Effector CD4-positive, alpha-beta T cell (primary cell): ENCODE measurements at places on chromosomes 3 and 15.

- DNase-seq, result no peak
Measured at GRCh38 chr3:194489736-194490612, 3.2 kb upstream of the ATP13A3 start.

GRCh38 chr3:66477856-66478255 is 23.0 kb downstream of the LRIG1 start:
- DNase-seq, result no peak

GRCh38 chr15:40051616-40052415 is 12.8 kb upstream of the SRP14 start:
- DNase-seq, result no peak

GRCh38 chr15:55007561-55007960 is 189.2 kb downstream of the RSL24D1 start:
- DNase-seq, result no peak

GRCh38 chr3:146640955-146641867 is 36.1 kb upstream of the PLSCR5 start:
- DNase-seq, result no peak

DNA sequence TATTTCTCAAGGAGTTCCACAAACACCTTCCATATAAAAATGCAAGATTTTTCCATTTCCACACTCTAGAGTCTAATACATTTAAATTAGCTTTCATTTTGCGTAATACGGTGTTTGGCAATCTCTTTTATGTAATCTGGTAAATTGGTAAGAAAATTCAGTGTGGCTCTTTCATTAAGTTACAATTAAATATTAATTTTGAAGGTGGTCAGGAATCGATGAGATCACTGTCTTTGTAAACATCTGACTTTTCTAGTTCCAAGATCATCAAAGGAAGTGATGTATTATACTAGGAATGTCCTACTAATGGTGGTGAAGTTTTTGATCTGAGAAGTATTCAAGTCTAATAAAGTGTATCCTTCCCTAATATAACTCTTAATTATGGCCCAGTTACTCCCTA is 1.1 kb upstream of the UTS2B start:
- DNase-seq, result no peak

DNA sequence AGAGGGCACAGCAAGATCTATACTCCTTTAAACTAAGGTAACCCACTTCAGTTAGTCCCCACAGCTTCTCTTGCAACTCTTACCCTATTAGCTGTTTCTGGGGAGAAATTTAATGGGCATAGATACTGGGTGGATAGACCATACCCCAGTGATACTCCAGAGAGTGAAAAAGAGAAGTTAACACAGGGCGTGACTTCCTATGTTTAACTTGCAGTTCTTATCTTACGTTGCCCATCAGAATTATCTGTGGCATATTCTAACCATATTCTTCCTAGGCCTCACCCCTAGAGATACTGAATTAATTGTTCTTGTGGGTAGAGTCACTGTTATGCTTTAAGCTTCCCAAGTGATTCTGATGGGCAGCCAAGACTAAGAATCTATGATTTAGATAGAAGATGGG is 485.4 kb upstream of the TPRG1 start:
- DNase-seq, result no peak

GRCh38 chr3:186032321-186032720 is 76.6 kb downstream of the ETV5 start:
- no peak for DNase-seq

DNA sequence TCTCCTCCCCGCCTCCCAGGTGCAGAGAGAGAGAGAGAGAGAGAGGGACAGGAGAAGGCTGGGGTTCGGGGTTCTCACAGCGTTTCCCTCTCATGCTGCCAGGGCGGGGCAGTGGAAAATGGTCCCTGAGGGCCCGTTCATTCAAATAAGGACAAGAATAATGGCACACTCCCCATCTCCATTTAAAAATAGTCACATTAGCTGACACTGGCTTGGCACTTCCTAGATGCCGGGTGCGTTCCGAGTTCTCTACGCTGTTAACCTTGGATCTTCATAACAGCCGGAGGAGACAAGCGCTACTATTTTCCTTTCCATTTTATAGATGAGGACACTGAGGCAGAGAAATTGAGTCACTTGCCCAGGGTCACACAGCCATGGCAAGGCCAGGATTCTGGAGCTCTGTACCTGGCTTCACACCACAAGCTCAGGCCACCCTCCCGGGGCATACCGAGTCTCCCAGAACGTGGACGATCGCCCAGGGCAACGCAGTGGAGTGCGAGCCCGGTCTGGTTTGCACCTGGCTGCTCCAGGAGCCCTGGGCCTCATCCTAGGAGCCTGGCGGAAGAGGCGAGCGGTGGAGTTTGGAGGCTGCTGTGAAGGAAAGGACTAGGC is 608 bp upstream of the SLC6A6 start:
- no peak for DNase-seq

DNA sequence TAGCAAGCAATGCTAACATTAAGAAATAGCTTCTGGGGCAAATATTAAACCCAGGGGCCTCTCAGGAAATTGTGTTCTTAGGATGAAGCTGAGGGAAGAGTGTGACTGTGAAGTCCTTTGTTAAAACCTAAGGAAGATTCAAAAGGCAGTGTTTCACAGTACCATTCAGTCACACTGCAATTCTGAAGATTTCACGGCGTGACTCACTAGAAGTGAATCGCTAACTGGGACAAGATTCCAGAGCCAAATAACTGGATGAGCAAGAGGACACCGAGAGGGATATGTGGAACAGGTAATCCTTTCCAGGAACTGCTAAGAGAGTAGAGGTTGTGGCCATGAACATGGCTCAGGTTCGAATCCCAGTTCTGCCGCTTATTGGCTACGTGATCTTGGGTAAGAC is 61.8 kb upstream of the SMAD3 start:
- DNase-seq, result no peak

DNA sequence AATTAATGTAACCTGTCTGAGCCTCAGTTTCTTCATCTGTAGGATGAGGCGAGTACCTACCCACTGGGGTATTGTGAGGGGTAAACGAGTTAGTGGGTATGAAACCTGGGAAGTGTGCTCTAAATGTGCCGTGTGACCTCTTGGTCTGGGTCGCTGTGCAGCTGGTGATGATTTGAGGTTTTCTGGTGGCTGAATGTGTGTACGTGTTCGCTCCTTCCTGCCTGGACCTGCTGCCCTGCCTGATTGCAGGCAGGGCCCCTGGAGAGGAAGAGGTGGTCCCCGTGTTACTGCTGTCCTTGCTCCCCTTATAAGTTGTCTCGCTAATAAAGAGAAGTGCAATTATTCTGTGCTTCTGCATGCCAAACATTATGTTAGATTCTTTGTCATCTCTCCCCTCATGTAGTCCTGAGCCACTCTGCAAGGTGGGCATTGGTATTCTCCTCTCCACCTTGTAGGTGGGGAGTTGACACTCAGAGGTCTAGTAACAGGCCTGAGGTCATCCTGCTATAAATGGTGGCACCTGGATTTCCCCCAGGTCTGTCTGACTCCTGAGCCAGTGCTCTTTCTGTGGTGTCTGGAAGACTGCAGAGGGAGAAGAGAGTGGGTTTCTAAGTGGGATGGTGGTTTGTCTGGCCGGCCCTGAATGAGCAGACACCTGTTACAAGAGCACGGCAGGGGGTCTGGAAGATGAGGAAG is 15.7 kb downstream of the PDIA5 start:
- DNase-seq, result no peak

GRCh38 chr3:105996781-105997180 is 128.0 kb upstream of the CBLB start:
- DNase-seq, result no peak

- no peak for DNase-seq
Measured at GRCh38 chr3:31848911-31849310, 132.2 kb downstream of the OSBPL10 start.

DNA sequence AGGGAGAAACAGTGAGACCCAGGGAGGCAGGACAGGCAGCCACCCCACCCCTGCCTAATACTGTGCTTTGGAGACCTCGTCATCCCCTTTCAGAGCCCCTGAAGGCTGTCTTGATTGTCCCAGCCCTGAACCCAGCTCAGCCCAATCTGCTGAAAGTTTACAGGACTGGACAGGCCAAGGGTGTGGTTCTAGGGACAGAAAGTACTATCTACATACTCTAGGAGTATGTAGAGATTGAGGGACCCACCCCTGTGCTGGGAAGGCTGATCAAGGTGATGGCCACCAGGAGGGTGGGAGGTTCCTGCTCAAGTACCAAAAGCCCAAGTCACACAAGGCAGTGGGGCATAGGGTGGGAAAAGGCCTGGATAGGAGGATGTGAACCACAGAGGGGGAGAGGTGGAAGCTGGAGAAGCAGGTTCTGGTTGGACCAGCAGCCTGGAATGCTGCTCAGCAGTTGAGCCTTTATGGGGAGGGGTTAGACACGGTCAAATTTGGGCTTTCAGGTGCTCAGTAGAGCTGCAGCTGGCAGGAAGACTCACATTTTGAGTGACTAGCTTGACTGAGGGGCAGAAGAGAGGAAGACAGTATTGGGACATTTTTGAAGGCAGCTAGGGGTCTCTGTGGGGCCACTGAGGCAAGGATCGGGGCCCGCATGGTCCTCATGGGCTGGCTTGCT is 6.7 kb downstream of the NBEAL2 start:
- no peak for DNase-seq

GRCh38 chr15:62553911-62554563 is 389.0 kb upstream of the C2CD4B start:
- DNase-seq, result no peak

DNA sequence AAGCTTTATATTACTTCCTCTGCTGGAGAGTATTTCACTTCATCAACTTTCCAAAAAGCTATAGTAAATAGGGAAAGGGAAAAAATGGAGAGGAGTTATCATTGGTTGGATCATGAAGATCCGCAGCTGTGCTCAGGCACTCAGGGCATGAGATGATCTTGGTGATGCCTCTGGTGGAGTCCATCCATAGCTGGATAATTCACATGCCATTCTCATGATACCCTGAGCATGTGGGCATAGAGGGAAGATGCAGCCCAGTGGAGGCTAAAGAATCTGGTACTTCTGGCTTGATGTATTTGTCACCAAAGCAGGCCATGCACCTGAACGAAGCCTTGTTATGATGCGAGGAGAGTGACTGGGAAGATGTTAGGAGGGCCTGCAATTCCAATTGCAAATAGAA is 150.2 kb downstream of the CHST2 start:
- no peak for DNase-seq

DNA sequence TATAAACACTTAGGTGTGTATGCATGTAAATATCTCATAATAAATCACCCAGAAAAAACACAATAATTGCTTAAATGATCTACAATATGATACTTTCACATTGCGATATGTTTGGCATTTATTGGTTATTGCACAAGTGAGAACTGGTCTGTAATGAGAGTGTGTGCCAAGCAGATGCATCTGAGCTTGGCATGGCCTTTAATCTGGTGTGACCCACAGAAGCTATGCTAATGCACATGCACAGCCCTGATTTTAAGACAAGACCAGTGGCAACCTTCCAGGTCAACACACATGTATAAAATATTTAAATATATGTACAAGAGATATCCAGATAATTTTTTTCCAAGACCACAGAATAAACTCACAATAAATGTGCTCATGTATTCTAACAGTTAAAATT is 42.7 kb downstream of the C2CD4A start:
- no peak for DNase-seq

GRCh38 chr3:18445401-18446148 is 20.4 kb upstream of the SATB1 start:
- DNase-seq, result peak; percentile 72

GRCh38 chr3:191952186-191952585 is 491.2 kb downstream of the PYDC2 start:
- no peak for DNase-seq

- no peak for DNase-seq
Measured at GRCh38 chr3:48688032-48688736, 2.5 kb upstream of the NCKIPSD start.

- DNase-seq, result no peak
Measured at GRCh38 chr3:3201611-3202010, 22.1 kb upstream of the CRBN start.

GRCh38 chr15:58873267-58873666 is 60.2 kb downstream of the SLTM start:
- DNase-seq, result no peak

GRCh38 chr15:77022646-77023575 is 28.0 kb downstream of the PSTPIP1 start:
- no peak for DNase-seq

DNA sequence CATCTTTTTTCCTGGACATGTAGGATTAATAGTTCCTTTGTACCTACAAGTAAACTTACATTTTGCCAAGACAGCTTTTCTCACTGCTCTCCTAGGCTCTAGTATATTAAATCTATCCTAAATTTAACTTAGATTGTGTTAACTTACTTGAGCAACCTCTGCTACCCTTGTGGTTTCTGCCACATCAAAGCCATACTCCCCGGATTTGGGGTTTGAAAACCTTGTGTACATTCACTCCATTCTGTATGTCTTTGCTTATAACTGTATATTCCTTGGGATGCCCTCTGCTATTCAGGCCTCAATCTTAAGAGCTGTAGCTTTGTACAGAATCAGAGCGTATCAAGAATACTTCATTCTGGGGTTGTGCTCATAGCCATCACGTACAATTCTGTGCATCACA is 60.4 kb downstream of the ARIH1 start:
- DNase-seq, result peak; percentile 34

DNA sequence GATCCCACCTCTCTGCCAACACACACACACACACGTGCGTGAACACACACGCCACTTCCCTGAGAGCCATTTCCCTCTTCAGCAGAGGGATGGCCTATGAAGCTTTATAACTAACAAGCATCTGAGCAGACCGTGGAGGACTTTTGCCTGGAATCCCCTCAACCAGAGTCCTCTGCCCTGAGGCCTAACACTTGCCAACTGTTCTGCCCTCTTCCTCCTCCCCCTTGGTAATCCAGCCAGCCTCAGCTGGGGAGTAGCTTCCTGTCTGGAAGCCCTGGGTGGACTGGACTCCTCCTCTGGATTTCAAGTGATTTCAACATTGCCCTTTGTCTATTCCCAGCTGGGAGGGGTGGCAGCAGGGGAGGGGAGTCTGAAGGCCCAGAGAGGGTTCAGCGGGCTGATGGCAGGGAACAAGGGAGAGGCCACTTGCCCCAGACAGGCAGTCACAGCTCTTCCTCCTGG is 68.4 kb upstream of the HACD2 start:
- no peak for DNase-seq

DNA sequence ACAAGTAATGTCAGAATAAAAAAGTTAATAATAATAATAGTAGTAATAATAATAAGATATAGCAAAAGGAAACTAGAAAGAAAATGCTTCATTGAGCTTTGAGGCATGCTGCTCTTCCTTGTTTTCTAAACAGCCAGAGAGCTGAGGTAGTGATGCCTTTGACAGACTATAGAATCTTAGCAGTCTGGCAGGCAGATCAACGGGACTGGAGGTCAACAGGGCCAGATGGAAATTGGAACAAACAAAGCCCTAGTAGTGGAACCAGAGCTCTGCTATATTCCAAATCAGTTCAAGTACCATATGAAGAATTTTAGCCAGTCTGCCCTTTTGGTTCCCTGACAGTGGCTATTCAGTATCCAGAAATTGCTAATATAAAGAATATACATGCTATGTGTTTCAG is 278.6 kb downstream of the NLGN1 start:
- no peak for DNase-seq
